Central memory CD8-positive, alpha-beta T cell (primary cell): ENCODE measurements at places on chromosomes 3 and 15.
A peak's percentile ranks its signal among the peaks of the same experiment; 100 is the strongest.

- H3K4me3 ChIP-seq = no peak overlapping the region
- no peak overlapping the region for H3K27ac ChIP-seq
- DNase-seq = peak; percentile 9
- no peaks in the 10 kb centered on the region for H3K36me3 ChIP-seq
These were observed 37.4 kb downstream of the KLF15 start for GRCh38 chr3:126319701-126320295.

DNA sequence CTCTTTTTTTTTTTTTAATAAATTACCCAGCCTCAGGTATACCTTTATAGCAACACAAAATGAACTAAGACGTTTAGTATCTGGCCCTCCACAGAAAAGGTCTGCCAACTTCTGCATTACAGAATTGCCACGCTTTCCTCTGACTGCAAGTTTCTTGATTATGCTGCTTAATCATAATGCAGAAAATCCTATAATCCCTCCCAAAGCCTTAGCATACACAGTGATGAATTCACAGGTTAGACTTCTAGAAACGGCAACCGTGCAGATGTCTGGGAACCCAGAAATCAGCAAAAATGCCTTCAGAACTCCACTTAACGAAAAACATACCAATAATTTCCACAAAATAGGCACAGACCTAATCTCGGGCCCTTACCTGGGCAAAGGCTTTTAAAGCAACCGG, 144.7 kb upstream of the FRMD4B start:
- H3K4me1 ChIP-seq = no peaks in the 10 kb centered on the region
- no peak for DNase-seq
- H3K36me3 ChIP-seq = no peaks in the 10 kb centered on the region
- H3K27me3 ChIP-seq = peaks cover 9% of the 10 kb centered on the region

GRCh38 chr3:129120254-129121004, 1.2 kb downstream of the RAB43 start:
- peaks cover 58% of the 10 kb centered on the region for H3K4me1 ChIP-seq
- DNase-seq = peak; percentile 78
- H3K4me3 ChIP-seq = peak overlapping the region; percentile 81
- peaks cover 35% of the 10 kb centered on the region for H3K36me3 ChIP-seq
- H3K27ac ChIP-seq = peak overlapping the region; percentile 81

- no peak overlapping the region for H3K27ac ChIP-seq
- H3K36me3 ChIP-seq = no peaks in the 10 kb centered on the region
- no peak for DNase-seq
- peaks cover 8% of the 10 kb centered on the region for H3K4me1 ChIP-seq
These were observed 57.7 kb downstream of the SLC12A8 start for GRCh38 chr3:125154800-125155269.

DNA sequence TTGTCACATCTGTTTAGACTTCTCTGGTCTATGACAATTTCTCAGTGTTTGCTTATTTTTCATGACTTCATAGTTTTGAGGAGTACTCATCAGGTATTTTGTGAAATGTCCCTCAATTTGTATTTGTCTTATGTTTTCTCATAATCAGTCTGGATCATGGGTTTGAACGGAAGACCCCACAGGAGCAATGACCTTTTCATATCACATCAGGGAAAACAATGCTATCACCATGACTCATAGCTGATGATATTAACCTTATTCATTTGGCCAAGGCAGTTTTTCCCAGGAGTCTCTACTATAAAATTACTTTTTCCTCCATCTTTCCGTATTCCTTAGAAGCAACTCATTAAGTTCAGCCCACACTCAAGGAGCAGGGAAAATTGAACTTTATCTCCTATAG, 32.7 kb downstream of the AADACL2 start:
- H3K4me3 ChIP-seq = no peak overlapping the region
- no peaks in the 10 kb centered on the region for H3K36me3 ChIP-seq
- DNase-seq = no peak

DNA sequence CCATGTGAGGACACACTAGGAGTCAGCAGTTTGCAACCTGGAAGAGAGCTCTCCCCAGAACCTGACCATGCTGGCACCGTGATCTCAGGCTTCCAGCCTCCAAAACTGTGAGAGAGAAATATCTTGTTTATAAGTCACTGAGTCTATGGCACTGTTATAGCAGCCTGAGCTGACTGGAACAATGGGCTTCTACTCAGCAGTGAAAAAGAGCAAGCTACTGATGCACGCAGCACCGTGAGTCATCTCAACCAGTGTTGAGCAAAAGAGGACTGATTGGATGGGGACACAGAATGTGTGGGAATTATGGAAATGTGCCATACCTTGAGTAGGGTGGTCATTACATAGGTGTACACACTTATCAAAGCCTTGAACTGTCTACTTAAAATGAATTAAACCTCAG, 230.4 kb downstream of the PLCL2 start:
- H3K27me3 ChIP-seq = no peaks in the 10 kb centered on the region
- no peak overlapping the region for H3K4me3 ChIP-seq
- H3K4me1 ChIP-seq = no peaks in the 10 kb centered on the region

DNA sequence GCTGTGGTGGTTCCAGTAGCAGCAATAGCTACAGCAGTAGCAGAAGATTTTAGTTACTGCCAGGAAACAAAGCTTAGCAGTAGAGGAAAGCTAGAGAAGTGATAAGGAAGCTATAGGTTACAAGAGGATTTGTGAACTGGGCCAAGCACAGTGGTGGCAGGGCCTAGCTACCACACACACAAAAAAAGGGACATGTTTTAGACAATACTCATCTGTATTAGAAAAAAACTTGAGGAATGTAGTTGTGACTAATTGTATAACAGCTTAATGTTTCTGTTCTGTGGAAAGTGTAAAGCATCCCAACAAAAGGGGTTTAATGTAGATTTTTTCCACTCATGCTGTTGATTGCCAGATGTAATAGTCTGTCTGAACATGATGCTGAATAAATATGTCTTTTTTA, 29.9 kb upstream of the PFN2 start:
- no peak overlapping the region for H3K4me3 ChIP-seq
- no peaks in the 10 kb centered on the region for H3K36me3 ChIP-seq
- no peaks in the 10 kb centered on the region for H3K4me1 ChIP-seq
- no peak for DNase-seq
- H3K27ac ChIP-seq = no peak overlapping the region

DNA sequence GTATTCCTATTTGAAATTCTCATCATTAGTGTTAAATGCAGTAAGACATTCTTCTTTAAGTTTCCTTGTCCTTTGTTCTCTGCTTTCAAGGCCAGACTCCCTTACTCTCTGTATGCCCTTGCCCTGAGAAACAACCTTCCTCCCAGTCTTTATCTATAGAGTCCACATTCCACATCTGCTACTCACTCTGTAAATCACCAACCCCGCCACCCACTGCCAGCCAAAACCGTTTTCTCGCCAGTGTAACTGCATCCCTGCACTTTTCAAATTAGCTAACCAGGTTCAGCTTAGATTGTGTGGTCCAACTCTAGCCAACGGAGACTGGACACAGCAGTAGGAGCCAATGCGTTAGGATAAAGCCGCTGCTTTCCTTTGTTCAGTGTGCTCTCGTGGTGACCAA, 402.4 kb upstream of the PDZRN3 start:
- H3K27me3 ChIP-seq = no peaks in the 10 kb centered on the region
- no peak overlapping the region for H3K27ac ChIP-seq
- no peak overlapping the region for H3K4me3 ChIP-seq
- H3K4me1 ChIP-seq = no peaks in the 10 kb centered on the region
- DNase-seq = no peak

GRCh38 chr15:48449734-48450133, 118.5 kb downstream of the DUT start:
- no peaks in the 10 kb centered on the region for H3K4me1 ChIP-seq
- no peak overlapping the region for H3K4me3 ChIP-seq
- peaks cover 11% of the 10 kb centered on the region for H3K27me3 ChIP-seq
- no peak for DNase-seq

- H3K27ac ChIP-seq = no peak overlapping the region
- no peak overlapping the region for H3K4me3 ChIP-seq
- no peaks in the 10 kb centered on the region for H3K36me3 ChIP-seq
- peaks cover 10% of the 10 kb centered on the region for H3K27me3 ChIP-seq
- DNase-seq = no peak
These were observed 823.0 kb upstream of the NECTIN3 start for GRCh38 chr3:110248666-110249065.

GRCh38 chr3:62863648-62864047, 11.6 kb downstream of the CADPS start:
- H3K36me3 ChIP-seq = no peaks in the 10 kb centered on the region
- no peaks in the 10 kb centered on the region for H3K4me1 ChIP-seq
- H3K4me3 ChIP-seq = no peak overlapping the region
- no peaks in the 10 kb centered on the region for H3K27me3 ChIP-seq
- no peak overlapping the region for H3K27ac ChIP-seq

GRCh38 chr3:7663771-7664170, 802.9 kb downstream of the GRM7 start:
- H3K27ac ChIP-seq = no peak overlapping the region
- H3K36me3 ChIP-seq = no peaks in the 10 kb centered on the region
- H3K4me1 ChIP-seq = no peaks in the 10 kb centered on the region
- H3K27me3 ChIP-seq = no peaks in the 10 kb centered on the region
- DNase-seq = no peak

DNA sequence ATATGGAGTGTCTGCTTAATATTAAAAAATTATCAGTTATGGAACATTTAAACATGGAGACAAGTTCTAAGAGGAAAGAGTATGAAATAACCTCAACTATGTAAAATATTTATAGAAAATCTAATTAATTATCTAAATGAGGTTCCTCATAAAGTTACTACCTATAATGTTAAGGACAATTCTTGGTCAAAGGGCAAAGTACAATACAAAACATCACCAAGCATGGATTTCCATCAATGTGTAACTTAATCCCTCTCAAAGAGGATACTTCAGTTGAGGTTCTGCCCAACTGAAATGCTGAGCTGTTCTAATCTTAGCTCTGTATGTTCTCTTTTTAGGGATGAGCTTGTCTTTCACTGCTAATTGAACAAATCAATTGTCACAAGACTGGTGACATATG, 56.0 kb upstream of the CHRM5 start:
- H3K4me3 ChIP-seq = no peak overlapping the region
- H3K27ac ChIP-seq = no peak overlapping the region
- H3K36me3 ChIP-seq = no peaks in the 10 kb centered on the region
- peaks cover 15% of the 10 kb centered on the region for H3K4me1 ChIP-seq
- DNase-seq = no peak

DNA sequence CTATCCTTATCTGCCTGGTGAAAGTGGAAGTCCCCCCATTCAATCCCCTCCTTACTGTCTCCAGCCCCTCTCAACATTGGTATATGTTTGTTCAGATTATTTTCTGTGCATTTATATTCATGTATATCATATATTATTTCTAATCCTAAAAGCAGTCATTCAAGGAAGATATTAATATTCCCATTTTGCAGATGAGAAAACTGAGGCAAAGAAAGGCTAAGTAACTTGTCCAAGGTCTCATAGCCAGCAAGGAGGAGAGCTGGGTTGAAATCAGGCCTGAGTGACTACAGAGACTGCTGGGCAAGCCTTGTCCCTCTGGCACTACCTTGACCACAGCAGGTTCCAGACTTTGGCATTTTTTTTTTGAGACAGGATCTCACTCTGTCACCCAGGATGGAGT, 29.0 kb downstream of the FOXL2NB start:
- DNase-seq = no peak
- H3K27me3 ChIP-seq = peaks cover 22% of the 10 kb centered on the region
- no peaks in the 10 kb centered on the region for H3K4me1 ChIP-seq
- H3K27ac ChIP-seq = no peak overlapping the region

GRCh38 chr15:39508536-39508935, 72.3 kb upstream of the THBS1 start:
- H3K27me3 ChIP-seq = peaks cover 49% of the 10 kb centered on the region
- no peak for DNase-seq
- H3K27ac ChIP-seq = no peak overlapping the region
- H3K4me1 ChIP-seq = no peaks in the 10 kb centered on the region

DNA sequence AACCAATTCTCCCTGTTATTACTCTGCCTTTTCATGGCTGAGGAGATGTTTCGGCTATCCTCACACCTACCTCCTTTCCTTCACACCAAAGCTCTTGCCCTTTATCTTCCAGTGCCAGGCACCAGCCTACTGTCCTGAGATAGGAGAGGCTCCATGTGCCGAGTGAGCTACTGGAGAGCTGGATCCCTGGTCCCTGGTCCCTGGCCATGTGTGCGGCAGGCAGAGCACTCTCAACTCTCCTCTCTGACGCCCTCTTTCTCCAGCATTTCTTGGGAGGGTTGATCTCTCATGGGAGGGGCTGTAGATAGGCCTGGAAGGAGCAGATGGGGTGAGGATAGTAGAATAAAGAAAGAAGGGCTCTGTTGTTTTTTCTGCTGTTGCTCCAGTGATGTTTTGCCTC, 277.1 kb upstream of the UMPS start:
- no peak overlapping the region for H3K4me3 ChIP-seq

DNA sequence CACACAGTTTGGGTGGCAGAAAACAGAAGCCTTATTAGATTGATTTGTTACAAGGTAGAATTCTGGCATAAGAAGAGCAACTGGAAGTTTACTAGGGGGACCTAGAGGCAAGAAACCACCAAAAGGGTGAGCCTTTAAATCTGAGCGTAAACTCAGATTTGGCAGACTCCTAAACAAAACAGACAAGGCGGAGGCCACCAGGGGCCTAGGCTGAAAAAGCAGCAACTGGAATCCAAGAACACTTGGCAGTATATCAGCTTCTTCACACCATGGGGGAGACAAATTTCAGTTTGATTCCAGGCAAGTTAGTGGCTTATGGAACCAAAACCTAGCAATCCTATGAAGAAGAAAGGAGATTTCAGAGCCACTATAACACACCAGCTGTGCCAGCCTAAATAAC, 220.0 kb downstream of the C3orf38 start:
- no peak overlapping the region for H3K27ac ChIP-seq
- no peaks in the 10 kb centered on the region for H3K4me1 ChIP-seq
- no peaks in the 10 kb centered on the region for H3K36me3 ChIP-seq
- H3K4me3 ChIP-seq = no peak overlapping the region

DNA sequence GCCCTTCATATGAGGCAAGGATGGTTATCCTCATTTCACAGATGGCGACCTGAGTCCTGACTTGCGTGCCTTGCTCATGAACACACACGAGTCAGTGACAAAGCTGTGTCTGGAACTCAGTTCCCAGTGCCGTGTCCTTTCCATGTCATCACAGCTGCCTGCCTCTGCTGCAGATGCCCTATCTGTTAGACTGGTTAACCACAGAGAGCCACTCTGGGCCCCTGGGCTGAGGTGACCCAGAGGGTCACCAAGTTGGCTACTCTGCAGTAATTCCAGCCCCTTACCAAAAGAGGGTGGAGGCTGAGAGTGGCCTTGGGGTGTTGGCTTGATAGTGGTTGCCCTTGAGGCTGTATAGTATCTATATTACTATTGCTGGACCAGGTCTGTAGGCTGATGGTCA, 41.0 kb downstream of the RAB11A start:
- peaks cover 5% of the 10 kb centered on the region for H3K36me3 ChIP-seq
- no peaks in the 10 kb centered on the region for H3K27me3 ChIP-seq
- no peak for DNase-seq
- no peaks in the 10 kb centered on the region for H3K4me1 ChIP-seq
- no peak overlapping the region for H3K27ac ChIP-seq

DNA sequence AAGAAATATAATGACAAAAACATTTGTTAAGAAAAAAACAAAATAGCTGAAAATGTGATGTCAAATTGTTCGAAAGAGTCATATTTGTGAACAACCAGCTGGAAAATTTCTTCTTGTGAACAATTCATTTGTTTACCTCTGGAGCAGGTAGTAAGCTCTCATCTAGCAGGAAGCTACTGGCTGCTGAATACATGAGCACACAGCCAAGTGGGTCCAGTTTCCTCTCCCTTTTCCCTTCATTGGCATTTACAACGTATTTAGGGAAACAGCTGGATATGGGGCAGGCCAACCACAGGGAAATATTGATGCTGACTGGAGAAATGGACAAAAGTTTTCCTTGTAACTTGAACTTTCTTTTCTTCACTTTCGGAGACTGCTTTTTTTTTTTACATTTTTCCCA, 1354.7 kb upstream of the EPHA6 start:
- H3K4me3 ChIP-seq = no peak overlapping the region
- no peak overlapping the region for H3K27ac ChIP-seq
- H3K4me1 ChIP-seq = no peaks in the 10 kb centered on the region
- no peaks in the 10 kb centered on the region for H3K27me3 ChIP-seq
